Naive thymus-derived CD8-positive, alpha-beta T cell (primary cell): ENCODE measurements at places on chromosomes 13 and 19.

DNA sequence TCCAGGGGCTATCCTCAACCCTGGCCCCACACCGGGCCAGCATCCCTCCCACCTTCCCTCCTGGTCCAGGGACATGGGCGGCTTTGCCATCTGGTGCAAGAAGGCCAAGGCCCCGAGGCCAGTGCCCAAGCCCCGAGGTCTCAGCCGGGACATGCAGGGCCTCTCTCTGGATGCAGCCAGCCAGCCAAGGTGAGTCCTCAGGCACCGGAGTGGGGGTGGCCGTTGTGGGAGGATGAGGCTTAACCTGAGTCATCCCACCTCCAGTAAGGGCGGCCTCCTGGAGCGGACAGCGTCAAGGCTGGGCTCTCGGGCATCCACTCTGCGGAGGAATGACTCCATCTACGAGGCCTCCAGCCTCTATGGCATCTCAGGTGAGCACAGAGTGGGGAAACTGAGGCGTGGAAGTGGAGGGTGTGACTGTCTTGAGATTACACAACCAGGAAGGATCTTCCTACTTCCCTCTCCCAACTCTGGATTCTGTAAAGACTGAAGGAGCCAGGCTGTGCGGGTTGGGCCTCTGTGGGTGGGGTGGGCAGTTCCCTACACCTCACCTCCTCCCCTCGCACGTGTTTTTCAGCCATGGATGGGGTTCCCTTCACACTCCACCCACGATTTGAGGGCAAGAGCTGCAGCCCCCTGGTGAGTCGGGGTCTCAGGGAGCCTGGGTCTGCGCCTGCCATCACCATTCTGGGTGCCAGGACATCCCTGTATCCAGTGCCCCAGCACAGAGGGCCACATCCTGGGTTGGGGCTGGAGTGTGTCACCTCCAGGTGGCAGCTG lies 3.8 kb downstream of the MVB12A start:
- DNase-seq = no peak

DNA sequence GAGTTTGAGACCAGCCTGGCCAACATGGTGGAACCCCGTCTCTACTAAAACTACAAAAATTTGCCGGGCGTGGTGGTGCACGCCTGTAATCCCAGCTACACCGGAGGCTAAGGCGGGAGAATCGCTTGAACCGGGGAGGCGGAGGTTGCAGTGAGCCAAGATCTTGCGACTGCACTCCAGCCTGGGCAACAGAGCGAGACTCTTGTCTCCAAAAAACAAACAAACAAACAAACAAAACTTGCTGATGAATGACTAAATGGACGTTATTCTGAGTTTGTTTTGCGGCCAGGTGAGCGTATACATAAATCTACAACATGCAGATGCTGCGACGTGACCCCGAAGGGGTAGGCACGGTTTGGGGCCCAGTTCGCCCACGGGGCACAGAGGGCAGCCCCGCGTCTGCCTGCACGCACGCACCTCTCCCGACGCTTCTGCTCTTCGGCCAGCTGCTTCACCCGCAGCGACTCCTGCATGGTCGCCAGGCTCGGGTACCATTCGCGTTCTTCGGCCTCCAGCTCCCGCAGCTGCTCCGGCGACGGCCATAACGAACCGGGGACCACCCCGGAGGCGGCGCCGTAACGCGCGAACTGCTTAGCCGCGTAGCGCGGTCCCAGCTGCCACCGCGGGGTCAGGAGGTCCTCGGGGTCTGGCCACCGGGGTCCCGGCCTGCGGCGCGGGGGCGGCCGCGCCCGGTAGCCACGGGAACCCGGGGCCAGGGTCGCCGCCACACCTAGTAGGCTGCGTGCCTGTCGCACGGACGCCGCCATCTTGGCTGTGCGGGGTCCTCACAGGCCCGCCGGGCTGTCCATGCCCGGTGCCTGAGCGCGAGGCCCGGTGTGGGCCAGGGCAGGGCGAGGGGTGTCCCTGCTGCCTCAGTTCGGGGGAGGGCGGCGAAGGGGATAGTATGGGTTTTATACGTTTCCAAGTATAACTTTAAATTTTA lies at the start of gene GADD45GIP1:
GADD45GIP1 (minus strand) TSS at position 778 of the 943 bp plus-strand sequence; CDS start at position 767, 11 bp downstream.
- peak; percentile 77 for DNase-seq

DNA sequence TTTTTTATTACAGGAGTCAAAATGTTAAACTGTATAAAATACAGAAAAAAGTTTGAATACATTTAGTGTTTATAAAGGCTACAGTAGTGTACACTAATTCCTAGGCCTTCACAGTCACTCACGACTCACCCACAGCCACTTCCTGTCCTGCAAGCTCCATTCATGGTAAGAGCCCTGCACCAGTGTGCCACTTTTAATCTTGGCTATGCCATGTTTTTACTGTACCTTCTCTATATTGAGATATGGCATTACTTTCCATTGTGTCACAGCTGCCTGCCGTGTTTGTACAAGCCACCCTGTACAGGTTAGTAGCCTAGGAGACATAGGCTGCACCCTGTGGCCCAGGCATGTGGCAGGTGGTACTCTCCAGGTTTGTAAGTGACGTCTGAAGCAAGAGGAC lies 32.1 kb downstream of the C1QTNF9 start:
- DNase-seq = no peak

- peak; percentile 47 for DNase-seq
Measured at GRCh38 chr19:48874303-48875135, 2.3 kb downstream of the PPP1R15A start.

DNA sequence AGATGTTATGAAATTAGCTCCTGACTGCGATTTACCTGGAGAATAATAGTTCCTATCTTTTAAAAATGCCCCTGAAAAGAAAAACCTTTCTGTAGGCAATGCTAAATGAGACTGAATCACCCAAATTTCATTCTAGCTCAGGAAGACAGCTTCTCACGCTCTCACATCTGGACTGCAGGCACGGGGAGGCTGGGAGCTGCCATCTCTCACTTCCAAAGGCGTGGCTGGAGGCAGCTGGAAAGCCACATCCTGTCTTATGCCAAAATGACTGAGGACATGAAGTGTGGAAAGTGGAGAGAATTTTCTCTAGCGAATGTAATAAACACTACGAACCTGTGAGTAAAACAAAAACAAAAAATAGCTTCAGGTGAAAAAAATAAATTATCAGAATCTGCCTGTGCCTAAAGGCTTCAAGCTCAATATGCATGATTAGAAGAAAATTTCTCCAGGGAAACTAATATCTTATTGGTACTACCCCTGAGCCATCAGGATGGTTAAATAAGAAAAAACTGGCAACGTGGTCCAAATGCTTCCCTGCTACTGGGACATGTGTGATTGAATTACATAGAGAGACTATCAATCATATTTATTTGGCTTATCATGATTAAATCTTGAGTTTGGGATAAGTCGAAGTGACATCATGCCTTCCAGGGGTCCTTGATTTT lies 58.1 kb upstream of the UBL3 start:
- DNase-seq = no peak

DNA sequence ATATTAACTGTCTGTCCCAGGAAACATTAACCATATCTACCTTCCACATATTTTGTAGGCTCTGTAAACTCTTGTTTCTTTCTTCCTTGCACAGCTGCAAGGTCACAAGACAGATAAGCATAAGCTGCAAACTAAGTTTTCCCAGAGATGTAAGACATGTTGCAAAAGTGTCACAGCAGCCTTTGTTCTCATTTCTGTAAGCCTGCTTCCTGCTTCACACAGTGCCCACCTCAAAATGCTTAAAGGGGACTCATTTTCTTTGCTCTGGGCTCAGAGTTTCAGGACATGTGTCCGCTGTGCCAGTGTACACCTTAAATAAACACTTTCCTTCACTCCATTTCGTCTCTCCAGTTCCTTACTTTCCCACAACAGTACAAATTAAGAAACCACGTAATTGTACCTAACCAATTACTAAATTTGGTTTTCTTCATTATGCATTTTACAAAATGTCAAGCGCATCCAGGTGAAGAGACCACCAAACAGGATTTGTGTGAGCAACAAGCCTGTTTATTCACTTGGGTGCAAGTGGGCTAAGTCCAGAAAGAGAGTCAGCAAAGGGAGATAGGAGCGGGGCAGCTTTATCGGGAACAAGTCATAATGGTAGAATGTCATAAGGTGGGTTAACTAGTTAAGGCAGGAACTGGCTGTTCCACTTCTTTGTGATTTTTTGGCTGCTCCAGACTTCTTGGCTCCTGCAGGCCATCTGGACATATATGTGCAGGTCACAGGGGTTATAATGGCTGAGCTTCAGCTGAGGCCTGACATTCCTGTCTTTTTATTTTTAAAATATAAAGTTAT lies 12.7 kb upstream of the ZNF431 start:
- no peak for DNase-seq

- no peak for DNase-seq
Measured at GRCh38 chr19:46240693-46241092, 11.2 kb downstream of the IGFL1 start.

- DNase-seq = no peak
Measured at GRCh38 chr13:40113643-40114304, 458.3 kb downstream of the COG6 start.

DNA sequence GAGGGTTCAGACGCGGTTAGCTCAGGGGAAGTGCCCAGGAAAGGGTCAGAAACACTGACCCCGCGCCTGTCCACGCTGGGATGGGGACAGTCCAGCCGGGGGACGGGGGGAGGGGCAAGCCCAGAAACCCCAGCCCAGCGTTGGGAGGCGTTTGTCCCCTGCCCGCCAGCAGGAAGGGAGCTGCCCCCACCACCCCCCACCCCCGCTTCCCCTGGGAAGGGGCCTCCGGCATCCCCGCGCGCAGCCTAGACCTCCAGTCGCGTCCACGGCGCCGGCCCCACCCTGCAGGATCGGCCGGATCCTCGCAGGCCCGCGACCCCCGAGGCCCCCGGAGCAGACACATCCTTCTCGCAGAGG lies 277 bp downstream of the GIPC1 start:
- no peak for DNase-seq

DNA sequence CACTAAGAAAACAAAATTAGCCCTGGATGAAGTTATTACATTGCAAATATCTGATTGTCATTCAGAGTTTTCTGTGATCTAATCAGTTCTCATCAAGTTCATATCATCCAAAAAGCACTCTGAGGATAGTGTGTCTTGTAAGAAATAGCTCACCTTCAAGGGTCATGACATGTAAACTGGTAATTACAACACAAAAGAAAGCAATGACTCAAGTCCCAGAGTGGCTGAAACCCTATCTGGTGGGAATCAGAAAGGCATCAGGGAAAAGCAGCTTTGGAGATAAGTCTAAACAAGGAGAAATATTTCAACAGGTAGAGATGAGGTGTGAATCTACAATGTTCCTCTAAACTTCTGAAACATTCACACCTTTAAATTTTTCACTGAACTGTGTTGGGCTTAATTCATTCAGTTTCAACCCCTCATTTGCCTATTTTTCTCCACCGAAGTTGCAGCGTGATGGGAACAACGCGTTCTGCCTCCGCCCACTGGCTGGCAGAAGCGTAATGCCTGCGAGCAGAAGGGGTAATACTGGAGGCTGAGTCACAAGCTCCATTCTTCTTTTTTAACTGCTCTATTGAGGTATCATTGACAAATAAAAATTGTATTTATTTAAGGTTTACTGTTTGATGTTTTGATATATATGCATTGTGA lies 155.2 kb upstream of the IPO5 start:
- no peak for DNase-seq

- DNase-seq = no peak
Measured at GRCh38 chr19:13209484-13210338, 59.5 kb downstream of the IER2 start.

GRCh38 chr13:101757446-101758039 lies 305.1 kb downstream of the ITGBL1 start:
- peak; percentile 39 for DNase-seq

DNA sequence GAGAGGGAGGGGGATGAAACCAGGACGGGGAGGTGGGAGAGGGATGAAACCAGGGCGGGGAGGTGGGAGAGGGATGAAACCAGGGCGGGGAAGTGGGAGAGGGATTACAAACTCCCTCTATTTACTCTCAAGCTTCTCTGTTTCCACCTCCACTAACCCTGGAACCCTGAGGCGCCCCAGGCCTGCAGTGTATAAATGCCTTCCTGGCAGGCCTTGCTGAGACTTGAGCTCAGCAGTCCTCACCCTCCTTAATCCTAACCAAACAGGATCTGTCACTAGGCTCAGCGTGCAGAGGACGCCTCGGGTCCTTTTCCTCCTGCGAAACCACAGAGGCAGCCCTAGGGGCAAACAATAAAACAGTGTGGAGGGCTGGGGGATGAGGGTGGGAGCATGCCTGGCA lies 32.1 kb upstream of the OR1M1 start:
- DNase-seq = no peak

DNA sequence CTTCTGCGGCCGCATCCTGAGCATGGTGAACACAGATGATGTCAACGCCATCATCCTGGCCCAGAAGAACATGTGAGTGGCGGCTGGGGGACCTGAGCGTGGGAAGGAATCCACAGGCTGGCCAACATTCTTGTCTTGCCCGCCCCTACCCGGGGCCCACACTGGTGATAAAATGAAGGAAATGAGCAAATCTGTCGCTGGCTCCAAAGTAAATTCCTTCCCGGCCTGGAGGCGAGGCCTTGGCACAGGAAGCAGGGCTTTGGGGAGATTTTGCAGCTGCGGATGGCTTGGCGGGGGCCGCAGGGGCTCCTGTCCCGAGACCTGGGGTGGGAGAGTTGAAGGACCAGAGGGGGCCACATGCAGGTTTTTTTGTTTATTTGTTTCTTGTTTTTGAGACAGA lies 4.4 kb downstream of the KXD1 start:
- no peak for DNase-seq

- no peak for DNase-seq
Measured at GRCh38 chr13:76663592-76664335, 222.4 kb downstream of the KCTD12 start.

- no peak for DNase-seq
Measured at GRCh38 chr13:73672492-73672891, 461.7 kb downstream of the KLF12 start.

DNA sequence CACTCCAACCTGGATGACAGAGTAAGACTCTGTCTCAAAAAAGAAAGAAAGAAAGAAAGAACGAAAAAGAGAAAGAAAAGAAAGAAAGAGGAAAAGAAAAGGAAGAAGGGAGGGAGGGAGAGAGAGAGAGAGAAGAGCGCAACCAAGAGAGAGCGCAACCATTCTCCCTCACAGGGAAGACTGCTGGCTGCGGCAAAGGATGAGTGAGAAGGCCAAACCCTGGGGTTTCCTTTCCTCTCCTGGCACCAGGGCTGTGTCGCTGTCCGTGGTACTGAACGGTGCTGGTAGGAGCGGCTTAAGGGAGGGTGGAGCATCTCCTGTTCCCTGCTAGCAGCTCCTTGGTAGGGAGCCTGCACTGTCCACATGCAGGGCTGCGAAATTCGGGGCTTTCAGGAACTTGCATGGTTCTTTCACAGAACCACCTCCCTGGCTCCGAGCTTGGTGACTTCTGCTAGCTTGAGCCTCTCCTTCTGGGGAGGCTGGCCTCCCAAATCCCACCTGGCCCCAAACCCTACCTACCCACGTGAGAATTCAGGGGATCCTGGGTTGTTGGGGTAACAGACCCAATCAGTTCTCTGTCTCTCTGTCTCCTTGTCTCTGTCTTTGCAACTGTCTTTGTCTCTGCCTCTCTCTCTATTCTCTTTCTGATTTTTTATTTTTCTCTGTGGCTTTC lies 51.1 kb upstream of the ZNRF4 start:
- DNase-seq = peak; percentile 32

GRCh38 chr13:99310382-99311031 lies 3.3 kb upstream of the GPR183 start:
- no peak for DNase-seq

GRCh38 chr13:110914081-110914330 lies 863 bp downstream of the ANKRD10 start:
- no peak for DNase-seq
